ENCODE measurements at places on chromosomes 16 and 17. TPM values are rescaled to one million over a fixed set of nuclear protein-coding genes. Genes with fewer than 3 reads are reported as not detected.

Gene TMC5
- 1.8 TPM for total RNA-seq

Gene LDHD
- 14.9 TPM for total RNA-seq

Gene CHST6
- 25.4 TPM for total RNA-seq

Gene ZNF629
- total RNA-seq: 19.3 TPM

Gene EPOP
- total RNA-seq: 4.0 TPM

Gene TMEM114
- total RNA-seq: 1.6 TPM

Gene SPN
- 1.8 TPM for total RNA-seq

Gene KRTAP4-9
- total RNA-seq: not detected

DNA sequence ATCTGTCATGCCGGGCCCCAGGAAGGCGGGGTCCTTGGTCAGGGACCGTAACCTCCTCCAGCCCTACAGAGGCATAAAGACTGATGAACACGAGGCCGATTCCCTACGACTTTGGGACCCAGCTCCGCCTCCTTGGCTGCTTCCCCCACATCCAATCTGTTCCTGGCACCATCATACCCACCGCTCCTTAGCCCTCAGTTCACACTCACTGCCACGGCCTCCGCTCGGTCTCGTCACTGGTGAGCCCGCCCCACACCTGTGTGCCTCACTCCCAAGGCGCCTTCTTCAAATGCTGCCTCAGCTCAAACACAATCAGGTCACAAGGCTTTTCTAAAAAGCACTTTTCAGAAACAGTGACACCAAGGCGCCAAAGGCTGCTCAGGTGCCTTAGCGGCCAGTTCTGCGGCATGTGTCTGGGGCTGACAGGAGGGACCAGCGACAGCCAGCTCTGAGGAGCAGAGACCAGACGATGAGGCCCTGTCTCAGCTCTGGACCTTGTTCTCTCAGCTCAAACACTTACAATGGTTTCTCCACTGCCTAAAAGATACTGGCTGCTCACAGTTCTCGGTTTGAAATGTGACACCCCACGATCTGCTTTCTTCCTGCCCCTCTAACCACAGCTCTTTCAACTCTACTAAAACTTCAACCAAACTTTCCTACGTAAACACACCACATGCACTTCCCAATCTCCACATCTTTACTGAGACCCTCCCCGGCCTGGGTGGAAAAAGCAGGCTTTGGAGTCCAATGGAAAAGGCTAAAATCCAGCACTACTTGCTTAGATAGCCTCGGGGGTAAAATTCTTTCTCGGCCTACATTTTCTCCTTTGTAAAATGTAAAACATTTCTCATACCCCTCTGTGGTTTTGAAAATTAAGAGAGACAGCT lies 33.2 kb downstream of the CYB5D2 start:
- no peak for DNase-seq

- peak; percentile 31 for DNase-seq
Measured at GRCh38 chr17:13594762-13595598, 6.7 kb downstream of the HS3ST3A1 start.

DNA sequence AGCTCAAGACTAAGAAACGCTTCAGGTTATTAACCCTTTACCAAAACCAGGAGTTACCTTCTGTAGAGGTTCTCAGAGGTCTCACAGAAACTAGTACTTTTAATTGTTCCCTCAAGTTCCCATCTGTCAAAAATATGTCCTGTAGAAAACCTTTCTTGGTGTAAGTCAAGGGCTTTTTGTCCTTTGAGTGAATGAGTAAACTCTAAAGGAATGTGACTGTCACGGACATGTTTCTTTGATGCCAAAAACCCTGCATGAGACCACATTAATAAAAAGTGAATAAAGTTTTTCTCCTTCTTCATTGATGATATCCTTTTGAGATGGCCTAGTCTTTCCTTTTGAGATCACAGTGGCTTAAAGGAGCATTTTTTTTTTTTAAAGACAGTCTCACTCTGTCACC lies 102.9 kb downstream of the NLK start:
- DNase-seq: no peak

DNA sequence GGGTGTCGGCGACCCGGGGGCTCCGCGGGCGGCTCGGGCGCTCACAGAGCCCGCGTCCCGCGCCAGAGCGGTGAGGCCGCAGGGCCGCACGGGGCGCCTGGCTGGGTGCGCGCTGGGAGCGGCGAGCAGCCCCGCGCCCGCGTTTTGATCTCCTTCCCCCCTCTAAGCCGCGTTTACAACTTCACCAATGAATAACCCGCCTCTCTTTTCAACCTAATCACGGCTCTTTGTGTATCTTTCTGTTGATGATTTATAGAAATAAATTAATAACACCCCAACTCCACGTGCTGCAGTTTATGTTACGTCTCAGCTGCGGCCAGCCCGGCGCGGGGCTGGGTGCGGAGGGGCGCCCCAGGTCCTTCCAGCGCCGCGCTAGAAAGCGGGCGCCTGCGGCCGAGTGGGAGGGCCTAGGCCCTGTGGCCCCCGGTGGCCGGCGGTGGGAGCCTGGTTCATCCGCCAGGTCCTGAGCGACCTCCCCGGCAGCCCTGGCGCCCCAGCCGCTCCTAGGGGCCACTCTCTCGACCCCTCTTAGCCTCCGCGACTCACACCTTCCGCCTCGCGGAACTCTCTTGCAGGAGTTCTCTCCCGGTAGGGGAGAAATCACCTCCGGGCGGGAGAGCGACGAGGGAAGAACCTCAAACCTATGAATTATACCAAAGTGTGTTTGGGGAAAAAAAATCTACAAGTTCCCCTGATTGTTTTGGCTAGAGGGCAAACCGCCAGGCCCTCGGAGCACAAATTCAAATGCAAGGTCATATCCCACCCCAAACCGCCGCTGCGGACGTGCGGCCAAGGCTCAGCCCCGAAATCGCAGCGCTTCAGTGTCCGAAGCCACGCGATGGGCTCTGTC lies 1.9 kb downstream of the HNF1B start:
- peak; percentile 68 for DNase-seq

DNA sequence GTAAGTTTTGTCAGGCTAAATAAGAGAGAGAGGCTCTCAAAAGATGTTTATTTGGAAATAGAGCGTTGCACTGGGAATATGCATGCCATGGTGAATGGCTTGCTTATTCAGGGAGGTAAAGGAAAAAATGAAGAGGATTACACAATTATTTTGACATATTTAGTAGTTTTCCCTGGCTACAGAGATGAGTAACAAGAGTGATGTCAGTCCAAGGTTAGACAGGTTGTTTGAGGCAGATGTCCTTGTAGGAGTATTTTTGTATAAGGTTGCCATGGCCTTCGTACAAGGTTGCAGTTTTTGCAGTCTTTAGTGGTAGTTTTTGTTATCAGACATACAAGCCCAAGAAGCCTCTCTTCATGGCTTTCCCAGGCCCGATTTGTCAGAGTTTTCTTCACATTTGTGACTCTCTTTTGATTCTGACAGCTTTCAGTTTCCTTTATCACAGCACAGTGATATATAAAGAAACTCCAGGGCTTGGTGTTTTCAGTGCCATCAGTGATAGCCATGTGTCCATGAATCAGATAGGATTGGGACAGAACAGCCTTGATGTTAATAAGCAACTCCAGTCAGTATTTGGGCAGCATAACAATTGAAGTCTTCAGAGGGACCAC lies 18.7 kb upstream of the LGALS9 start:
- no peak for DNase-seq

- no peak for DNase-seq
Measured at GRCh38 chr16:70692130-70692872, 6.4 kb upstream of the MTSS2 start.

DNA sequence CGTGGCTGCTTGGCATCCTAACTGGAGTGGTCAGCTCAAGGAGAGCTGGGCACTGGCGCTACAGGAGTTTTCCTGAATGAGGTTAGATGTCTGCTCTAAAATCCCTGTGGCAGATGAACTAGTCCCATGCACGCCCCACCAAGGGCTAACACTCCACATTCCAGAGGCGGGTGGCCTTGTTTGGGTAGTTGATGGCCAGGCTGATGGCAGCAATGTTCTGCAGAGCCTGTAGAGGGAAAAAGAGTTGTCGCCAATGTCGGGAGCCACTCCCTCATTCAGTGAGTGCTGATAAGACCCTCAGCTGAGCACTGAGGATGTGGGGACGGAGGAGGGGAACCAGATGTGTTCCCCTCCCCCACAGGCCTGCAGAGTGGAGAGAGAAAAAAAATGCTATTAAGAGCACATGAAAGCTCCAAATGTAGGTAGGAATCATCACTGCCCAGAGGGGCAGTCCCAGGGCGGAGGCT lies 42.5 kb upstream of the ATP2A3 start:
- no peak for DNase-seq

DNA sequence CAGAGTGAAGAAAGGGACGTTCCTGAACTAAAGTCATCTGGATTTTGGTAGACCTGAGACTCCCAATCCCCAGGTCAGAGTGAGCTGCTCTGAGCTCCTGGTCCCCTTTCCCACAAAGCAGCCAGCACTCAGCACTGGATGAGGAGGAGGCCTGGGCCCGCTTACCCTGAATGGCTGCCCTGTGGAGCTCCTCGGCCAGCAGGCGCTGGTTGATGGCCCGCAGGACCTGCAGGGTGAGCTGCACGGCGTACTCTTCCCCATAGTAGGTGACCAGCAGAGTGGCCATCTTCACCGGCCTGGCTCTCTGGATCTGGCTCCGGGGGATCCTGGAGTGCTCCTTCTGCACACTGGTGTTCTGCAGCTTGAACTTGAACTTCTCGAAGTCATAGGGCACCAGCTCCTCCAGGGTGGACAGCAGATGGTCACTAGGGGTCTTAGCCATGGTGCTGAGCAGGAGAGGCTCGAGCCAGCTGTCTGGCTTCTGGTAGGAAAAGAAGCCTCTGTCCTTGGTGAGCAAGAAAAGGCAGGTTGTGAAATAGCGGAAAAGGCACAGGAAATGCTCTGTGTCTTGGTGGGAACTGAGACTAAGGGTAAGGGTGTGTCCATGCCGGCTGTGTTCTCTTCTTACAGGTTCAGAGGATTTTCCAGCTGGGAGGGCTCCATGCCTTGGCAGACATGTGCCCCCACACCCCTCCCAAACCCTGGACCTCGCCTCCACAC lies at the start of gene MEFV:
MEFV (minus strand) TSS at position 488 of the 720 bp plus-strand sequence; CDS start at position 442, 46 bp downstream.
- DNase-seq: no peak

GRCh38 chr16:86443508-86444147 lies 66.7 kb upstream of the FOXF1 start:
- DNase-seq: no peak

DNA sequence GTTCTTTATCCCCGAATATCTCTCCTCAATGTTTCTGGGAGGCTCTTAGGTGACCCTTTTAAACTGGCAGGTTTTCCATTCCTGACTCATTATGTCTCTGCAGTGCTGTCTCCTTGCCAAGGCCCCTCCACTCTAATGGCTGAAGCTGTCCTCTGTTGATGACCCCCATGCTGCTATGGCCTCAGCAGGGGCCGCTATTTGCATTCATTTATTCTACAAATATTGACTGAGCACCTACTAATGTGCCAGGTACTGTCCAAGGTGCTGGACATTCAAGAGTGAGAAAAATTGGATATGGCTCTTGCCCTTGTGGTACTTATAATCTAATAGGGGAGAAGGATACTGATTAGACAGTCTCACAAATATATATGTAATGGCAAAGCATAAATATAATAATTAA lies 55.4 kb downstream of the GP2 start:
- no peak for DNase-seq

DNA sequence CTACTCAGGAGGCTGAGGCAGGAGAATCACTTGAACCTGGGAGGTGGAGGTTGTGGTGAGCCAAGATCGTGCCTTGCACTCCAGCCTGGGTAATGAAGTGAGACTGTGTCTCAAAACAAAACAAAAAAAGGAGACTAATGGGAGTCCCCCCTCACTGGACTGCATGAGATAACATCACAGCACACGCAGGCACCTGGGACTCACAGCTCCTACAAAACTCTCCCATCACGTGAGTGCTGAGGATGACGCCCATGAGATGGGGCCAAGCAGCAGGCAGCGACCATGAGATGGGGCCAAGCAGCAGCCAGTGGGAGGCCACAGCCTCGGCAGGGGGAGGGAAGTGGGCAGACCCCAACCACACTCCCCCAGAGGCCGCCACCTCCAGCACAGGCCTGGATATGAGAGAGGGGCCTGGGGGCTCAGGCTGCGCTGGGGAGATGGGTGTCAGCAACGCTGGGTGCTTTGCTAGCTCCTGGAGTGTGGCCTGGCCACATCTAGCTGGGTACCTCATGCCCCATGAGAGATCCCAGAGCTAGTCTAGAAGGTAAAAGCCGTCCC lies 15.4 kb downstream of the DNAAF8 start:
- DNase-seq: no peak

DNA sequence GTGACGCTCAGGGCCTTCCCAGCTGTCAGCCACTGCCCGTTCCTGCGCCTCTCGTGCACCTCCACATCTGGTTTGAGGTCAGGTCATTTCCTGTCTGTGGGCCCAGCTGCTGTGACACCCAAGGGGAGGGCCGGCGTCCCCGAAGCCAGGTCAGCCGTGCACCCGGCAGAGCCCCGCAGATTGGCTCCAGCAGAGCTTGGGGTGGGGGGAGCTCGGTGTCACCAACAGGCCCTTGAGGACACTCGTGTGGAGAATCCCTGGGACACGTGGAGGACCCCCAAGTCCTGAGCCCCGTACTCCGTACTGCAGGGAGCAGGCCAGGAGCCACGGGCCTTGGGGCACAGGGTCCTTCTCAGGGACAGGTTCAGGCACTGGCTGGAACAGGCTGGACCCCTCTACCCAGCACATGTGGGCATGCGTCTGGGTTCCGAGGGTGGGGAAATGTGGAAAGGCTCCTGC lies 4.8 kb downstream of the SPATA2L start:
- no peak for DNase-seq

GRCh38 chr17:60079401-60080243 lies 901 bp upstream of the HEATR6 start:
- DNase-seq: no peak

DNA sequence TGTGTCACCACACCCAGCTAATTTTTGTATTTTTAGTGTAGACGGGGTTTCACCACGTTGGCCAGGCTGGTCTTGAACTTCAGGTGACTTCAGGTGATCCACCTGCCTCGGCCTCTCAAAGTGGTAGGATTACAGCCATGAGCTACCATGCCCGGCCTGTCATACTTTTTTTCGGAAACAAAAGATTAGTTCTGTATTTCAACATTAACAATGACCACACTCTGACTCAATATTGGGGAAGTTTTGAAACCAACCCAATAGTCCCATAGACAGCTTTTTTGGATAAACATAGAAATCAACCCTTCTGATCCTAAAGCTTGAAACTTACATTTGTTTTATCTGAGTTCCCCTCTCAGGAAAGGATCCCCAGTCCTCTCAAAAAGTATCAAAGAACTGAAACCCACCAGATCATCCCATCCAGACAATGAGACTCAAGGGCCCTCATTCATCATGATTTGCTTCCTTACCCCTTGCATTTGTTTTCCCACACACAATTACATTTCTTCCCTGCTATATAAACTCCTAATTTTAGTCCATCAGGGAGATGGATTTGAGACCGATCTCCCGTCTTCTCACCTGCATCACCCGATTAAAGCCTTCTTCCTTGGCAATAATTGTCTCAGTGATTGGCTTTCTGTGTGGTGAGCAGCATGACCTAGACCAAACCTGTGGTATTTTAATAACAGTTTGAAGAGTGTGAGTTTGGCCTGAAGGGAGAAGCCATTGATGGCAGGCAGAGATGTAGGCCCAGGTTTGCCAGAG lies 7.2 kb upstream of the AGRP start:
- no peak for DNase-seq

DNA sequence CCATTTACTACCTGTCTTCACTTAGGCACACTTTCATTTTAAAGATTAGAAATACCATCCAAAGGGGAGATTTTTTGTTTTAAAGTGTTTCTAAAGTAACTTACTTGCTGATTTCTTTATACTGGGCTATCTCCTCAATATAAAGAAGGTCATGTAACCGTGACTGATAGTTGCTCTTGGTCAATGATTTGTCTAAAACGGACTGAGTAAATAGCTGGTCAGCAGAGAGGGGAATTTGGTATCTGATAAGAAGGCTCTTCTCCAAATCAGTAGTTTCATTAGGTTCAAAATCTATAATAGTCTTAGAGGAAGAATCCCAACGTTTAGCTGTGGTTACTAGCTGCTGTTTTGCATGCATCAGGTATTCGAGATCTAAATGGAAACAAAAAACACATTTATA lies 66.4 kb downstream of the HELZ start:
- DNase-seq: no peak
